ENCODE measurements at places on chromosomes 2 and 18.

DNA sequence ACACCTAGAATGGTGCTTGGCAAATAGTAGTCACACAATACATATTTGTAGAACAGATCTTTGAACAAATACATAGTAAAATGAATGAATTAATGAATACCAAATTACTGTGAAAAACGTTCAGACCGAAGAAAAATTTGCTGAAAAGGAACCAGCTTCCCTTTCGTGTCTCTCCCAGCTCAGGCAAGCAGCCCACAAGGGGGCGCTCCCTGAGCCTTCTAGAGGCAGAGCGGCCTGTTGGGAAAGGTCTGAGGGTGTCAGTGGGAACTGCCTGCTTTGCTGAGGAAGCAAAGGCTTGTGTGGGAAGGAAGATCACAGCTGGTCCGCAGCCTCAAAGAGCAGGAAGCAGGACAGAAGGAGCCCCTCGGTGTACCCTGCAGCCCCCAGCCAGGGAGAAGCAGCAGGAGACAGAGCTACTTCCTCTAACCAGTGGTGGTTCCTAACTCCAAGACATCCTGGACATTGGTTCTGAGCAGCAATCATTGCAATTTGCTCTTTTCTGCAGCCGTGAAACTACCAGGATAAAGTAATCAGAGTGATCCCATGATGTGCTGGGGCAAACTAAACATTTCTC is 231.1 kb downstream of the ANKRD30B start:
- no peak for DNase-seq

DNA sequence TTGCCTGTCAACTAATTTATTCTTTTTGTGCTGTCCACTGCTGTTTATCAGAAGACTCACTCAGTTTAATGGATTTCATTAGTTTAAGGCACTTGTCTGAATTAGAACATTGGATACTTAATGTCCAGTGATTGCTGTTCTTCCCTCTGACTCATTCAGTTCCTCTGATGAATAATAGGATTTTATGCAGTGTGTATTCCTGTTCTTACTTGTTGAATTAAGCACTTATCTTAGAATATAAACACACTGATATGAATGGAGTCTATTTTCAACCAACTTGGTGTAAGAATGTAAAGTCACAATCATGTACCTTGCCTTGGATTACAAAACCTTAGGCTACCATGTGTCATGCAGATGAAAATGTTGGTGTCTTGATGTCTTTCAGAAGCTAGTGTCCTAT is 87.0 kb upstream of the PROKR1 start:
- no peak for DNase-seq

DNA sequence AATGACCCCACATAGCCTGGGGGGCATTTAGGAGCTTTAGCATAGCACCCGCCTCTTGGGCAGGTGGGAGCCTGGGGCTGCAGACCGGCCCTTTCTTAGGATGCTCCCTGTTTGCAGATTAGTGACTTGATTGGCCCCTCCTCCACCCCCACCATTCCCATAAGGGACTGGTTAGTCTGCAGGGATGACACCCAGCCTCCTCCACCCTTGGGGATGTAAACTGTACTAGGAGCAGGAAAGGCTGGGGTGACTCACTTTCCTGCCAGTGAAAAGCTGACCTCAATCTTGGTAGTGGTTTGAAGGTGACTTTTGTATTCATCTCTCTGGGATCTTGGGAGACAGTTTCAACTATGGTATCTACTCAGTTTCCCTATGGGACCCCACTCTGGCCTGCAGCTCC is 24.2 kb downstream of the CTIF start:
- DNase-seq: no peak

DNA sequence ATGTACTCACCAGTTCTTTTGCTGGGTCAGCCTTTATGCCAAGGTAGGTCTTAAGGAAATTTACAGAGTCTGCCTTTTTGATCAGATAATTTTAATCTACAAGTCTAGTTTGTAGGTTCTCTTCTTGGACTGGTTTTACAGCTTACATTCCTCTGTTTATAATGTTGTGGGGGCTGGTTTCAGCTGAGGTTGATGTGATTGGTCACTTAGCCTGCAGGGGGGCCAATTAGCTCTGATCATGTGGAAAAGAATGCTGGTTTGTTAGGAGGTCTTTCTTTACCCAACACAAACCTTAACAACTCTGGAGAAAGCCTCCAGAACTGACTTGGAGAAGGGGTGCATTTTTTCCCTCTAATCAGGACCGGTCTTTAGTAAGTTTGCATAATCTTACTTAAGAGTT is at the start of gene KCNJ13:
Gene KCNJ13 (minus strand): TSS at position 131 of the 400 bp plus-strand sequence. CDS start 5,203 bp downstream, outside the sequence.
- no peak for DNase-seq

GRCh38 chr2:54341656-54342055 is 85.6 kb upstream of the TSPYL6 start:
- DNase-seq: no peak

DNA sequence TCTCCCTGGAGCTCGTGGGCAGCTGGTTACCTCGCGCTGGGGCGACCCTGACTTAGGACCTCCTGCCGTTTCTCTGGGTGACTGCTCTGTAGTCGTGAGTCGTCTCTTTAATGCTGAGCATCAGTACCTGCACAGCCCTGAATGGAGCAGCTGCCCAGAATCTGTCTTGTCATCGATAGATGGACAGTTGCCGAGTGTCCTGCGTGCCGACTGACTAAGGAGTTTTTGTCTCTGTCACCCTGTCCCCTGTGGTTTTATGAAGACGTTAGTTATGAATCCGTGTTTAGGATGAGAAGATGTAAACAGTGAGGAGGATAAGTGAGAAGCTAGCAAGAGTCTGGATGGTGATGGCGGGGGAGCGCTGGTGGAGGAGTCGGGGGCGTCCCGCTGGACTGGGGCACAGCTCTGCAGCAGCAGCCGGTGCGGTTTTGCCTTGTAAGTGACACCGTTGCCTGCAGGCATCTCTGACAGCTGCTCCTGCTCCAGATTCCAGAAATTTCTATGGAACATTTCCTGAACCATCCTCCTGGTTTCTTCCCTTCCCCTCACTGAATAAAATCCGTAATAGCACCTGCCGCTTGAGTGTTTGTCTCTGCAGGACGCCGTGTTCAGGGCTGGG is 13.3 kb downstream of the AGAP1 start:
- DNase-seq: no peak

GRCh38 chr2:16205631-16206030 is 265.3 kb downstream of the MYCN start:
- DNase-seq: no peak

- no peak for DNase-seq
Observed at GRCh38 chr18:58975296-58975695, 110.6 kb downstream of the ZNF532 start.

DNA sequence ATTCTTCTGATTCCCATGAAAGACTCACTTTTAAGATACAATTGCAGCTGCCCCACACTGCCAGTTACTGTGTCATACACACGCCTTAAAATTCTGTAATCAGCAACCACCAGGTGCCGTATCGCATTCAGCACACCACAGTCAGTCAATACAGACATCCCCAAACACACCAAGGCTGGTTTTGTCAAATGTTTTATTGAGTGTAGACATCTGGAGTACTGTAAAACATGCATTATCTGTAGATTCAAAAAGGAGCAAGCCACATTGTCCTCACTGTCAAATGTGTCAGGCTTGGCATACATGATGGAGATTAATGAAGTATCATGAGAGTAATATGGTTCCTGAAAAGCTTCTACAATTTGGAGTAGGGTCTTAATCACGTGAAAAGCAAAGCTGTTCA is 109.7 kb upstream of the SP3 start:
- no peak for DNase-seq

DNA sequence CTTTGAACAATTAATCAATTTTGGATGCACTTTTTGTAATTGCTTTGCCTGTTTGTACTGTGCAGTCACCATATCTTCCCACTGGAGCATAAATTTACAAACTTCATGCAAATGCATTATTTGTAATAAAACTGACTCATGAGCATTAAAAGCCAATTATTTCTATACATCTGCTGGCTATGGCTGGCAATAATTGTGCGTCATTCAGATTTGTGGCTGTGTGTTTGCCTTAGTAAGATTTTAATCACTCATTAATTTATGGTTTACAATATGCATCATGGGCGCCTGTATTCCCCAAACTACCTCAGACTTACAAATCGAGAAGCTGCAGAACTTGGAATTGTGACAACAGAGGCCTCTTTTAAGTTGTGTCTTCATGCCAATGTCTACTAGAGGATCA is 132.4 kb upstream of the TRIB2 start:
- DNase-seq: no peak

DNA sequence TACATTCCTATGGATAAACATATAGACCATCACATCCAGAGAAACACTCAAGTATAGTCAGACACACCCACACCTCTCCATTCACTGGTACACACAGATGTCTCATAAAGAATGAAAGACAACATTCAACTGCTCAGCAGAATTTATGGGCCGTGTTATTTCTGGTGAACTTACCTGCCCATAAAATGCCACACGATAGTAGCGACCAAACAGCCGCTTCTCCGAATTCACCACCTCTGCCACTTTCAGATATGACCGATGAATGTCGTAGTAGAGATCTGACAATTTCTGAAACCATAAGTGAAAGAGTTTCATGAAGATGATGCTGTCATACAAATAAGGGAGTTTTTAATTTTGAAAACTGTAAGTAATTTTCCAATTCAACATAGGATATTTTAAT is 70.7 kb upstream of the CCDC195 start:
- no peak for DNase-seq
